ENCODE measurements at places on chromosomes 6 and 20.

DNA sequence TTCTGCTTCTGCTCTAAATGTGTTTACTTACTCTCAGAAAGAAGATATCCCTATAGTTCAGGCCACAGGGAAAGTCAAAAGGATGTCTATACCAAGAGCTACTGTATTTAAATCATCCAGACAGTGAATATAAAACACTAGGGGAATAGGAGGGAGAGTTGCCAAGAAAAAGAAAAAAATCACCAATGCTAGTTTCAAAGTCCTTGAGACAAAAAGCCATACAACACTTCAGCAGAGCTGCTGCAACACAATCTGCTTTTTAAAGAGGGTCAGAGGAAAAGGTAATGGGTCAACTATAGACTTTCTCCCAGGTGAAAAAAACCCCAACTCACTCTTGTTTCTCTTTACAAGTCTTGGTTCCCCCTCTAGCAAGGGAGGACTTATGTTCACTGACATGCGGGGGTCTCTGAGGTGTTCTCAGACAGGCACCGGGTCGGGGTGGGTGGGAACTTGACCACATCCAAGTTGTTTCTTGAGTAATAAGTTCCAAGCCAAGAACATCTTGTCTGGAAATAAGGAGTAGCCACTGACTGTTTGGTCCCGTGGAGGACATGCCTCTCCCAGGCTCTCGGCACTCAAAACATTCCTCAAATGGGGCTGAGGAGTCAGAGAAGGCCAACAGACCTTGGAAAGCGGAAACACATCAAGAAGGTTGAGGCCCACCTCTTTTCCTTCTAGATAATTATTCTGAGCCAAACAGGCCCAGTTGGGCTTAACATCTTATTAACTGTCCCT lies 47.7 kb downstream of the GJA10 start:
- DNase-seq, result no peak

DNA sequence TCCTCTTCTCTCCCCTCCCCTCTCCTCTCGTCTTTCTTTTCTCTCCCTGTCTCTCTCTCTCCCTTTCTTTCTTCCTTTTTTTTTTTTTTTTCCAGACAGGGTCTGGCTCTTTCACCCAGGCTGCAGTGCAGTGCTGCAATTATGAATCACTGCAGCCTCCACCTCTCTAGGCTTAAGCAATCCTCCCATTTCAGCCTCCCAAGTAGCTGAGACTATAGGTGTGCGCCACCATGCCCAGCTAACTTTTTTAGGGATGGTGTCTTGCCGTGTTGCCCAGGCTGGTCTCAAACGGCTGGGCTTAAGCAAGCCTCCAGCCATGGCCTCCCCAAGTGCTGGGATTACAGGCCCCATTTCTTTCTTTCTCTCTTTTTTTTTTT lies 59.9 kb upstream of the NCOA3 start:
- no peak for DNase-seq

GRCh38 chr6:35681298-35681697 lies 7.4 kb downstream of the FKBP5 start:
- DNase-seq, result no peak

- no peak for DNase-seq
Measured at GRCh38 chr20:22678678-22679077, 94.3 kb upstream of the FOXA2 start.

DNA sequence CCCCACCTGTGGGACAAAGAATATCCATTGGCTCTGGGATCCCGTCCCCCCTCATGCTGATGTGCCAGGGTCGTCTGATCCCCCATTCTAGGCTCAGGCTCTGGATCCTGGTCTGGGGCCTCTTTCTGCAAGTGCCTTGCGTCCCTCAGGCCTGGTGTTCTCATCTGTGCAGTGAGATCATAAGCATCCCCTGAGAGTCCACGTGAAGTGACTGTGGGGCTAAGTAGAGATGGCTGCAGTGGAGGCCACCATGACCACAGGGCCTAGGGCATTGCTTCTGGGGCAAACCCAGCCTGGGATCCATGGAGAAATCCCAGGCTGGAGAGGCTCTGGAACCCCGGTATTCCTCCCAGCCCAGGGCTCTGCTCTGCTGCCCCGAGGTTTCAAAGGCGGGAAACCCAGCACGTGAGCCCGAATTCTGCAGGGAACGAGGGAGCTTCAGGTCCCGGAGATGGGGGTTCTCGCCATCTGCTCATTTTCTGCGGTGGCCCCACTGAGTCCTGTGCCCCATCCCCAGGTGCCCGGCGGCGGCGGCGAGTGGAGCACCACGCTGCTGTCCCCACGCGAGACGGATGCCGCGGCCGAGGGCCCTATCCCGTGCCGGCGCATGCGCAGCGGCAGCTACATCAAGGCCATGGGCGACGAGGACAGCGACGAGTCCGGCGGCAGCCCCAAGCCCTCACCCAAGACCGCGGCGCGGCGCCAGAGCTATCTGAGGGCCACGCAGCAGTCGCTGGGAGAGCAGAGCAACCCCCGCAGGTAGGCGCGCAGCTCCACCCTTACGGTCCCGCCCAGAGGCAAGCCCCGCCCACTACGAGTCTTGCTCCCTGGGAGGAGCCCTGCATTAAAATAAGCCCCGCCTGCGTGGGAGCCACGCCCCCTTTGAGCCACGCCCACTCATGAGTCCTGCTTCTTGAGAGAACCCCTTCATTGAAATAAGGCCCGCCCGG lies 105.5 kb upstream of the MYL9 start:
- DNase-seq, result peak; percentile 33
